ENCODE measurements at places on chromosomes 6 and 20. TPM values are rescaled to one million over a fixed set of nuclear protein-coding genes. Genes with fewer than 3 reads are reported as not detected.

DNA sequence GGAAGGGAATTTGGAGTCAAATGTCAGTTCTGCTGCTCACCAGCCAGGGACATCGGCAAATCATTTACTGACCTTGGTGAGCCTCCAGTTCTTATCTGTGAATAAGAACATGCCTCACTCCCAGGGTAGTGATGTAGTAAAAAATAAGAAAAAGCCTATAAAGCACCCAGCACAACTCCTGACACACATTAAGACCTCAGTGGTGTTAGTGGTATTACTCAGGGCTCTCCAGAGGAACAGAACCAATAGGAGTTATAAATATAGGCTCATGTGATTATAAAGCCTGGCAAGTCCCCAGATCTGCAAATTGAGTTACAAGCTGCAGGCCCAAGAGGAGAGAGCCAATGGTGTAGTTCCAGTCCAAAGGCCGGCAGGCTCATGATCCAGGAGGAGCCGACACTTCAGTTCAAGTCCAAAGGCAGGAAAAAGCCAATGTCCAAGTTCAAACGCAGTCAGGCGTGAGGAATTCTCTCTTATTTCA is 71.3 kb upstream of the EYA2 start:
- no peak for DNase-seq

DNA sequence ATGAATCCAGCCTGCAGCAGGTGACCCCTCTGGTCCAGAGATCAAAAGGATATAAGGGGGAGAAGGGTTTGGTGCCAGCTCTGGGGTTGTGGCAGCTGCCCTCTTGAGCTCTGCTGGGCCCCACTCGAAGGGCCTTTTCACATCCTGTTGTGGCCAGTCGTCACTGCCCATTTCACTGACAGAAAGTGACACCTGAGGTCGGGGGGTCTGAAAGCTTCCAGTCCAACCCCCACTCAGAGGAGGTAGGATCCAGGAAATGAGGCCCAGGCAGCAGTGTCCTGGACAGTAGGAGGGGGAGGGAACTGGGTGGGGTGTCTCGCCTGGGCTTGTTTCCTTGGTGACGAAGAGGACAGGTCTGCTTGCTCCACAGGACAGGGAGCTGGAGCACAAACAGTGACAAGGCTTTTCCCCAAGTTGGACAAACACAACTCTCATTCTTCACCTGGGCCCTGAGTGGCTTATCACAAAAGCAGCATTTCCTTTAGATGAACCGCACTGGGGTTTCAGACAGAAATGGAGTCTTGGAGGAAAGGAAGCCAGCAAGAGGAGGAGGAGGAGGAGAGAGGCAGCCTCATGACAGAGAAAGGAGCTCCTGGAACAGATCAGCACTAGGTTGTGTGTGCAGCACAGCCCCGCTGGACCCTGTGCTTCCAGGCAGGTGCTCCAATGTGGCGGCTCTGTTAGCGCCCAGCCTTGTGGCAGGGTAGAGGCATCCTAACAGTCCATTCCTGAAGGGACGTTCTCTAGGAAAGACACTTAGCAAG is 11.0 kb downstream of the FRS3 start:
- no peak for DNase-seq

VSTM2L gene
- polyA plus RNA-seq, result 2.8 TPM

HS3ST5 gene
- 0.34 TPM for polyA plus RNA-seq

- no peak for DNase-seq
These were observed 453 bp downstream of the CEP57L1 start for GRCh38 chr6:109095835-109096084.

Data from psoas muscle (tissue), 8 donors.